ENCODE measurements at places on chromosomes 1 and 21.

- no peak for DNase-seq
These were observed 10.0 kb upstream of the TRIM17 start for GRCh38 chr1:228426518-228427175.

DNA sequence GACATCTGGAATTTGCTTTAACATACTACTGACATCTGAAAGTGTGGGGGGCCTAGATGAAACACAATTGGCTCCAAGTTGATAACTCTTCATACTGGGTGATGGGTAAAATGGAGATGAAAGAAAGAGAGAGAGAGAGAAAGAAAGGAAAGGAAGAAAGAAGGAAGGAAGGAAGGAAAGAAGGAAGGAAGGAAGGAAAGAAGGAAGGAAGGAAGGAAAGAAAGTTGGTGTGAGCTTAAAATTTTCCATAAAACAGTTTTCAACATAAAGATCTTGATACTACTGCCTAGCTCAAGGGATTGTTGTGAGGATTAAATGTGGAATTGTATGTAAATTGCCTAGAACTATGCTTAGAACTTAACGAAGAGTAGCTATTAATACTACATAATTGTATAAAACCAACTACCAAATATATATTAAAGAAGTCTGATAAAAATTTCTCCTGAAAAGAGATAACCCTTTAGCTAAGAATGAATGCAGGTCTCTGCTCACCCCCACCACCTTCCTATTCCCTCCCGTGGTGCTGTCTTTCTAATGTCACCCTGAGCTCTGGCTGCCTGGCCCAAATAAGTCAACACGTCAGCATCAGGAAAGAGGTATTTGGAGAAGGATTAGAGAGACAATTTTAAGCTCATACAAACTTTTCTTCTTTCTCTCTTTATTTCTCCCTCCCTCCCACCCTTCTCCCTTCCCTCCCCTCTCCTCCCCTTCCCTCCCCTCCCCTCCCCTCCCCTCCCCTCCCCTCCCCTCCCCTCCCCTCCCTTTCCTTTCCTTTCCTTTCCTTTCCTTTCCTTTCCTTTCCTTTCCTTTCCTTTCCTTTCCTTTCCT, 89.3 kb upstream of the SGIP1 start:
- no peak for DNase-seq

DNA sequence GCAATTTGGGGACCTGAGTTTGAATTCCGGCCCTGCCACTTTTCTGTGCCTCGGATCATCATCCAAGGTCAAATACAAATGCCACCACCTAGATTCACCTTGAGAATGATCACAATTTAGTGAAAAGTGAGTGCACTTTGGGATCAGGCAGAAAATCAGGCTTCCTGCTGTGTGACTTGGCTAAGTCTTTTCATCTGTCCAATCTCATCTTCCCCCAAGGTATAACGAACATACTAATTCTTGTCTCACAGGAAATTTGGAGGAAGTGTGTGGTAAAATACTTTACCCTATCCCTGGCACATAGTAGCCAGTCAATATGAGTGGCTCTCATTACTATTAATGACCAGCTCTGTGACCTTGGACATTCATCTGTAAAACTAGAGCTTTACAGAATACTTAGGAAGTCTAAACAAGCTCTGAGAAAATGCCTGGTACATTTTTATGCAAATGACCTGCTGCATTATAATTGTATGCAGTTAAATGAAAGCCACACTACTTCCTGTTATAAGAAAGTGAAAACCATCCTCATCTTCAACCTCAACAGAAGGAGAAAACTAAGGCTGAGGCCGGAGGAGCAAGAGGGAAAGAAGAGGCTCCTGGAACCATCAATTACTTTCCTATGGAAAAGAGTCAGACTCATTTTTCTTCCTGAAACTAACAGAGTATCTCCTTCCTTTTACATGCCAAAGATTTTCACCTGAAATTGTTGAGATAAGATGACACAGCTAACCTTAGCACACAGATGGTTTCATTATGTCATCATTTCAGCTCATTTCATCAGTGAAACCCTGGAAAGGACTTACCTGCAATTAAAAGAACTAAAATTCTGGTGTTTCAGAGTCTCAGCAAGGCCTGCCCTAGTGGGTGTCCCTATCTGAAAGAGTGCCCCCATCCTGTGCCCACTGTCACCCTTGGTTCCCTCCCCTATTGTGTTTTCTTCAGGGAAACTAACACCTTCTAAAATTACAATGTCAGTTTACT, 32.6 kb upstream of the RGS8 start:
- DNase-seq = no peak

DNA sequence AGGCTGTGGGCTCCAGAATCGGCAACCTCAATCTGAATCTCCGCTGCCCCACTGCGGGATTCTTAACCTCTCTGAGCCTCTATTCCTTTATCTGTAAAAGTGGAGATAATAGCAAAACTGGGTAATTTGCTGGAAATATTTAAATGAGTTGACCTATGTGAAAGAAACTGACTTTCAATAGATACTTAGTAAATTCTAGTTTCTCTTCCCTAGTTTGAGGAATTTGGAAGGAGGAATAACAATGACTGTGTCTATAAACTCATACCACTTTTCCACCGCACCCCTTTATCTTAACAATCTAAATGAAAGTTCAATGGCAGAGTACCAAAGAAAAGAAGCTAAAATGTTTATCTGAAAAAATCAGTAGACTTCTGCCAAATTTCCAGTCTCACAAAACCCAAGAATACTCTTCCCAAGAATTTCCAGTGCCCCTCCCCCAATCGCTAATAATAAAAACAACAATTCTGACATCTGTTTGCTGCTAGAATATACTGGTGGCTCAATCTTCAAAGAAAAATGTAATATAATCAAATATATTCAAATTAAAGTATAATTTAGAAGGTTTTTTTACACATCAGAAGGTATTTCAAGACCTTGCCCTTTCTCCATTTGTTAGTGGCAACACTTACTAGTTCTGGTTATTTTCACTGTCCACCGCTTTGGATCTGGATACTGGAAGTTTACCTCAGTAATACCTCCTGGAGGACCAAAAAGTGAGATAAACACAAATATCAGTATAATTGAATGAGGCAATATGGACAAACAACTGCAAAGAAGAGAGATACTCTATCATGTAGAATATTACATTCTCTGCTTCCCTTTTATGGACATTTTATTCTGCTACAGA, 171.2 kb downstream of the LTN1 start:
- no peak for DNase-seq

GRCh38 chr1:91559046-91559750, 58.5 kb downstream of the CDC7 start:
- DNase-seq = no peak

DNA sequence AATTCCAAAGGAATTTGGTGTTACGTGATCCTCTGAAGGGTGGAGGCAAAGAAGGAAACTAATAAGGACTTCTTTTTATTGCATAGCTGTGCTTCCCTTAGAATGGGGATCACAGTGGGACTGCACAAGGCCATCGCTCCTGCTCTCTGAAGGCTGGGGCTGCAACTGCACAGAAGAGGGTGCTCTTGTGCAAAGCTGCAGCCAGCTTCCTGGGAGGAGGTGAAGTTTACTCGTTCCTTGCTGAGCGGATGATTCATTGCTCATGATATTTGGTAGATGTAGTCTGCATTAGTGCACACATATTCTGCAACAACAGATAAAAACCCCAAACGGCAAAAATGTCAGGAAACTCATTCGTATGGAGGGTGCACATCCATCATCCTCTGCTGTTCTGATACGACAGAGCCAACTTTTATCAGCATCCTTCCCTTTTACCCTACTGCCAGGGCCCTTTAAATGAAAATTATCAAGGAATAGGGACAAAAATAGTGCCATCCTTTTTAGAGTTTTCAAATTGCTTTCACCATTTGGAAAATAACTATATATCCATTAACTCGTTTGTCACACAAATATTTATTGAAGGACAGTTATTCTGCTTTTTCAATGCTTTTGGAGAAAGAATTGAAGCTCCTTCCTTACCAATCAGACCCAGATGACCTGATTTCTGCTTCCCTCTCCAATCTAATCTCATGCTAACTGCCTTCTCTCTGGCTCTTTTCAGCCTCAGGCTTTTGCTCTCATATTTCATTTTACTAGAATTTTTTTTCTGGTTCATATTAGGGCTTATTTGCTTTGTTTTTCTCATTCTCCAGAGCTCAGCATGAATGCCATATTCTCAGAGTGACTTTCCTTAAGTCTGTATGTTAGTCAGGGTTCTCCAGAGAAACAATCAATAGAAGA, 263.6 kb downstream of the DUSP10 start:
- DNase-seq = peak; percentile 65

DNA sequence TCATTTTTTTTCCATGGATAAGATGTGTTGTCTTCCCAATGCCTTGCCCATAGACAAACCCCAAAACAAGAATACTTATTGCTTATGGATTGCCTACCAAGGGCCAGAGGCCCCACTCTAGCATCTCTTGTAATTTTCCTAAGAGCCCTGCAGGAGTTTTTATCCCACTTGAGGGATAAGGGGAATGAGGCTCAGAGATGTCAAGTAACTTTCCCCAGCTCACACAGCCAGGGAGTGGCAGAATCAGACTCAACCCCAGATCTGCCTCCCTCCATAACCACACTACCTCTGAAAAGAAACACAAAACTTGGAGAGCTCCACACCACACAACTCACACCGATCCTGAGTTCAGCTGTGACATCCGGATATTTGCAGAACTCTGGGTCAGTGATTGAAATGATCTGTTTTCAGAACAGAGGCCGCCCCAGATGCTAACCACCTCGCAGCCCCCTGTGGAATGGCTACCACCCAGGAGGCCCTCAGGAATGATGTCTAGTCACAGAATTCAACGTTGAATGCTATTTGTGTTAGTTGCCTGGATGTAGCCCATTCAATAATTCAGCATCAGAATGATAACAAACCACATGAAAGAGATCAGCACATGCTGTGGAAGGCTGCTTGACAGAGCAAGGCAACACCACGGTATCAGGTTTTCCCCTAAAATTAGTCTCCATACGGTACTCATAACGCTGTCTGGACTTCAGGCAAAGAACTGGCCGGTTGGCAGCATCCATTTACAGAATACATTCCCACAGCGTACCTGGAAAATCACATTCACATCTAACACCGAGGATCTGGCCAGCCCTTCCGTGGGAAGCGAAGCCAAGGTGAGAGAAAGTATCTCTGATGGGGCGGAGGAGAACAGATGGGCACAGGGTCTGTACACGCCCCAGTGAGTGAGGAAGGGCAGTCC, 231.9 kb downstream of the TOMM20 start:
- no peak for DNase-seq

DNA sequence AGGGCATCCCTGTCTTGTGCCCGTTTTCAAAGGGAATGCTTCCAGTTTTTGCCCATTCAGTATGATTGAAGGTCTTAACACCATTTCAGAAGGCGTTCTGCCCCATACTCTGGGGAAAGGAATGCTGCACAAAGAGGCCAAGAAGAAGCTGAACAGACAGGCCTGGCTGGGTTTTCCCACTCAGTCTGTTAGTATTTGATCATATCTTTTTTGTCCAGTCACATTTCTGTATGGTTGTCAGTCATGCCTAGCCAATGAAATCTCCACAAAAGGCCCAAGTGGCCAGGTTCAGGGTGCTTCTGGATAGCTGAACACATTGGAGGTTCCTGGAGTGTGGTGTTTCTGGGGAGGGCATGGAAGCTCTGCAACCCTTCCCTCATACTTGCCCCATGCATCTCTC, 72.1 kb downstream of the NEK7 start:
- no peak for DNase-seq

- no peak for DNase-seq
These were observed 544.8 kb upstream of the CAMK1G start for GRCh38 chr1:209038735-209039134.

- no peak for DNase-seq
These were observed 11.1 kb downstream of the PSMD4 start for GRCh38 chr1:151265446-151266236.

DNA sequence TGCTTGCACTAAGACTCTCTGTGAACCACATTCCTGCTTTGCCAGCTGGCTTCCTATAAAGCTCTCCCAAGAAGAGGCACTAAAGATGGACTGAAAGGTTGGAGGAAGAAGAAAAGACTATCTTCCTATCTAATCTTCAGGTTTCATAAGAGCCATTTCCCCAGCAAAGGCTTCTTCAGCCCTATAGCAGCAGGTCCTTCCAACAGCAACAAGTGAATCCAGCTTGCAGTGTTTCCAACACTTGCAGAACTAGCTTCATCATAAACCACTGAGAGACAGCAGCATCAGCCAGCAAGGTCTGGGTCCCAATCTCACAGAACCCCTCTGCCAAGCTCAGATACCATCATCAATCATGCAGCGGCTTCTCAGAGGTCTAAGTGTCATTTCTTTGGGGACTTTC, 28.1 kb downstream of the FOXJ3 start:
- DNase-seq = no peak

GRCh38 chr1:16235944-16236510, 956 bp downstream of the CPLANE2 start:
- peak; percentile 44 for DNase-seq

DNA sequence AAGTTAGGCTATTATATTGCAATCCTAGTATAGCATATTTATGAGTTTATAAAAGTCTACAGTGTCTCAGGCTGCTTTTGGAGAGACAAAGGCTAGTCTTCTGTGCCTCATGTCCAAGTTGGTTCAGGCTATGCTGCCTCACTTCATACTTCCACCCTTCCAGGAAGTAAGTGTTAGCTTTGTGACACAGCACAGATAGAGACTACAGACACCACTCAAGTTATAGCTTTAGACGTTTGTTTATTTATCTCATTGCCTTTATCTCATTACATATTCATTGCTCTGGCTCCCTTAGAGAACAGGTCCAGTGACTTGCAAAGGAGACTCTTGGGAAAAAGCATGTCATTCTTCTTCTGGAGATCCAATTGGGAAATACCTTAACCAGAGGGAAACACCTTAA, 22.6 kb upstream of the GBP4 start:
- DNase-seq = no peak

DNA sequence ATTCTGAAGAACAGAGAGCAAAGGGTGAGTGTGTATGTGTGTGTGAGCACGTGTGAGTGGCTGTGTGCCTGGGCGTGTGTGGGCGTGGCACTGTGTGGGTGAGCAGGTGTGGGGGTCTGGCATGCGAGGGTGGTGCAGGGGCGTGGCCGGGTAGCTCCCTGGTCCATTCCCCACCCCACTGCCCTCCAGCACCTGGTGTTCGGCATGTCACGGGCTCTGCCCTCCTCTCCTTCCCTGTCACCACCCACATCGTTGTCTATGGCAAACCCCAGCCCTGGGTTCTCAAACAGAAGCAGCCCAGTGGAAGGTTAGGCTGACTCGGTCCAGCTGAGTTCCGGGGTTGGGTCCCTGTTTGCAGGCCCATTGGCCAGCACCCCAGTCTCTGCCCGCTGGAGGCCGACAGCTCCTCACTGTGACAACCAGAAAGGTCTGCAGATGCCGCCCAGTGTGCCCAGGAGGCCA, 39.8 kb downstream of the UBE2G2 start:
- DNase-seq = no peak

GRCh38 chr1:84377480-84378095, 20.7 kb upstream of the DNASE2B start:
- no peak for DNase-seq

- no peak for DNase-seq
These were observed 2.4 kb upstream of the C1orf159 start for GRCh38 chr1:1118011-1118875.

GRCh38 chr21:39386194-39386593, 37.3 kb upstream of the HMGN1 start:
- no peak for DNase-seq

Measured in MV-4-11 (cell line).